ENCODE measurements at places on chromosomes 2 and 18.

GRCh38 chr2:174210862-174211261, 37.5 kb downstream of the OLA1 start:
- no peak for DNase-seq

DNA sequence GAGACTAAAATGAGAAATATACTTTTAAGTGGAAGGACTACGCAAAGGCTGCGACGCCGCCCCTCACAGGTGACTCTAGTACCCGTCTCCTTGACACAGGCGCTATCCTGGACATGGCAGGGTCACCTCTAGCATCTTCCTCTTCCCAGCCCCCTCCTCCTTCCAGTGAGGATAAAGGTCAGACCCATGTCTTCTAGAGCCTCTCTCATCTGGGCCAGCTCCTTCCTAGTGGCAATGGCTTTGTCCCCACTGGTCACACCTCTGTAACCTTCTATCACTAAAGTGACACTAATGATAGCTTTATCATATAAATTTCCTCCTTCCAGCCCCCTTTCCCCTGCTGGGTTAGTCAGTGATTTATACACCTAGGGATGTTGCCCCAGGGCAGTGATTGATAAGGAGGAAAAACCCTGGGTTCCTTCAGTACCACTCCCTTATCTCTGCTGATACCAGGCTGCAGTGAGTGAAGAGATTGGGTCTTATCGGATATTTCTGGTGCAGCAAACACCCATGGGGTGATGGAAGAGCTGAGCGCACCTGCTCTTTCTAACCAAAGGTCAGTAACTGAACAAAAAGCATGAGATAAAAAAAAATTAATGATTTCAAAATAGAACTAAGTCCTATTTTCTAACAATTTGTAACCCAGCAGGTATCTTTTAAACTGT, 62.0 kb upstream of the FZD5 start:
- no peak for DNase-seq

DNA sequence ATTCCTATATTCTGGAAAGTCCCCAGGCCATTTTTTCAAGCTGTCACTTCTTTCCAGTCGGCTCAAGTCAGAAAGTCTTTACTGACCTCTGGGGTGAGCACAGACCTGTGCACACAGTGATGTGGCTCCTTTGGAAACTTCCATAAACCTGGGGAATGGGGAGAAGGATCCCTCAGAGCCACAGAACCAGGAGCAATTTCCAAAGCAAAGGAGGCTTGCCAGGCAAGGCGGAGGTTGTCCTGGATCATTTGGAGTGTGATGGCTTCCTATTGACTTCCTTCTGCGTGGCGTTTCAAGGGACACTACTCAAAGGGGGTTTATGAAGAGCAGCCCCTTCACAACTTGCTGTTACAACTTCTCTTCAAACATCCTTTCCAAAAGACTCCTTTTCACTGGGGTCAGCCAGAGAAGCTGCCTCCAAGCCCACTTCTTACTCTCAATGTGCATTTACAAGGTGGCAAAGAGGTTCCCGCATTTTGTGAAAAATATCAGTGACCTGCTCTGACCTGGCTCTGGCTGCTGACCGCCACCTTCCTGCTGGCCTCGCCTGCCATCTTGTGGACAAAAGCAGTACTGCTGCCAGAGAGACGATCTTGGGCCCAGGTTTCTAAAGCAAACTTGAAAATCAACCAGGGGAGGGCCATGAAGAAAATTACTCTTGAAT, 18.2 kb upstream of the TMEM247 start:
- peak; percentile 57 for DNase-seq

DNA sequence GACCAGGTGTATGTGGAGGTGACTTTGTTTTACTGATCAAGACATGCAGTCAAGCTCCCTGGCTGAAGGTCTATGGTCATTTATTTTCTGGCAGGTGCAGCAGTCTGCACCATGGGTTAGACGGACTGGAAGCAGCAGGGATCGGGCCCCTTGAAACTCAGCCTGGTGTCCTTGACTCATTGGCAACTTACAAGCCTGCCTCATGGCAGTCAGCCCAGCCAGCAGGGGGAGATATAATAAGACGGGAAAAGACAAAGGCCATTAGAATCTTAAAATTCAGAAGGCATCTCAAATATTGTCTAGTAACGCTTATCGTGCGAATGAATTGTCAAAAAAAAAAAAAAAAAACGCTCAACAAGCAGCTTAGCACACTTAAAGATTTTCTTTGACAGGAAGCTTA, 308.2 kb downstream of the EN1 start:
- DNase-seq: no peak

GRCh38 chr2:59594671-59595222, 958.7 kb downstream of the BCL11A start:
- DNase-seq: no peak

DNA sequence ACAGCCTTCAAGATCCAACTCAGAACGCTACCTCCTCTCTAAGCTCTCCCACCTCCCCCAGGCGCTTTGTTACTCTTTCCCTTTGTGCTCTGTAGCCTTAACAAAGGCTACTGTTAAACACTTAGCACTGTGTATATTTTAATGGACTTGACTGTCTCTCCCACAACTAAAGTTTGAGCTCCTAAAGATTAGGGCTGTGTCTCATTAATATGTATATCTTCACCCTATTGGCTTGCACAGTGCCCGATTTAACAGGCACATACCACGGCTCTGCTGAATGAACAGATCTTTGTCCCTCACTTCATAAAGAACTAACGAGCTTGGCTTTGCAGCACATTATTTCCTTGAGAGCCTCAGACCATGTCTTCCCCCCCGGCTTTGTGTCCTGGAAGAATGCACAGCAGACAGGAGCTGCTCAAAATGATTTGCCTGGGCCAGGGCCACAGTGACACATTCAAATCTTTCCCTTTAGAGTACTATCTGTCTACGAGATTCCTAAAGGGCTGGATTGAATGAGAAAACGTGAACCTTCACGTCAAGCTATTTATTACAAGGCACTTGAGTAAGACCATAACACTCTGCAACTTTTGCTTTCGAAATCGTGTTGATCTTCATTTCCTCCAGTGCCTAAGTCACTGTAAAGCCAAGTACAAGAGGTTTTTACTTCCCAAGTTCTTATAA, 22.1 kb downstream of the ABHD3 start:
- DNase-seq: no peak

DNA sequence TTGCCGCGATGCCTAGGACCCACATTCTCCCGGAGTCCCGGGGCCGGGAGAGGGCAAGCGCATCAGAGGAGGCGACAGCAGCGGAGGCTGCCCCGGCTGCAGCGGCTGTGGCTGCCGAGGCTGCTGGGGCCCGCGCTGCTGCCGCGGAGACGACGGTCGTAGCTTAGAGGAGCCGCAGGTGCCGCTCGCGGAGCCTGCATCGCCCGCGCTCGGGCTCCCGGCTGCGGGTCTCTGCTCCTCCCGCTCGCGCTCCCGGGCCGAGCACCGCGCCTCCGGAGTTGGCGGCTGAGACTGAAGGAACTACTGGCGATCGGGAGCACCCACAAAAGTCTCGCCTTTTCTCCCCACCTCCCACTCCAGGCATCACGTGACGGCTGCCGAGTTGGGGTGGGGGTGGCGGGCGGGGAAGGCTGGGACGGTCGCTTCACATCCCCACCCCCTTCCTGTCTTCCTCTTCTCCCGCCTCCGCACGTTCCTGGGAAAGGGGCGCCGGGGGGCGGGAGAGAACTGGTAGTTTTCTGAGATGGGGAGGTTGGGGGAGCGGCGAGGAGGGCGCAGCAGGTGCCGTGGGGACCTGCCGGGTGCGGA, at the start of gene LYPD1:
TSS of gene LYPD1 (minus strand) at position 298 of the 588 bp plus-strand sequence. CDS start at position 25, 273 bp downstream.
- DNase-seq: no peak

- DNase-seq: no peak
Measured at GRCh38 chr18:26312199-26312598, 86.0 kb downstream of the TAF4B start.

GRCh38 chr18:47288741-47289140, 37.3 kb upstream of the SKOR2 start:
- no peak for DNase-seq

GRCh38 chr2:42464631-42465030, 29.2 kb downstream of the KCNG3 start:
- no peak for DNase-seq

DNA sequence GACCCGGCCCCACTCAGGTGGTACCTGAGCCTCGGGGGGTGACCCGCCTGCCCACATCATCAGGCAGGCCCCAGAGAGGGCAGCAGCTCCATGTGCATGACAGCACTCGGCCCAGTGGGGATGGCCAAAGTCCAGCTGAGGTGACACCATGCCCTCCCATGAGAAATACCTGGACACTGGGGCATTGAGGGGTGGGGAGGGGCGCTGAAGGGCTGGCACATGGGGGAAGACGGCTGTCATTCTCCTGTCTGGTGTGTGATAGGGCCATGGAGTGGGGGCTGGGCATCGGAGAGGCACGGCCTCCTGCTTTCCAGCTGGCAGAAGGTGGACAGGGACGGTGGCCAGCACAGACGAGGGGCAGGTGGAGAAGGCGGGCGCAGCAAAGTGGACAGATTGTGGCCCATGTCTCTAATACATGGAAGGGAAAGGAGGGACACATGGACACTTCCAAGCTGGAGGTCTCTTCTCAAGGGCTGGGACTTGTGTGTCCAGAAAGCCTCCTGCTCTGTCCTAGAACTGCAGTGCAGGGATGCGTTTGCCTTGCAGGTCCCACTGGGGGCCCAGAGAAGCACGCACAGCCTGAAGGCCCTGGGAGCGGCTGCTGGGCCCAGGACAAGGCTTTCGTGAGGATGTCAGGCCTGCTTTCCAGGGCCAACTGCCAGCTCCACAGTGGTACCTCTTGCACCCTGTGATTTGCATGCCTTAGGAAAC, 302.2 kb downstream of the NDUFA10 start:
- DNase-seq: no peak

DNA sequence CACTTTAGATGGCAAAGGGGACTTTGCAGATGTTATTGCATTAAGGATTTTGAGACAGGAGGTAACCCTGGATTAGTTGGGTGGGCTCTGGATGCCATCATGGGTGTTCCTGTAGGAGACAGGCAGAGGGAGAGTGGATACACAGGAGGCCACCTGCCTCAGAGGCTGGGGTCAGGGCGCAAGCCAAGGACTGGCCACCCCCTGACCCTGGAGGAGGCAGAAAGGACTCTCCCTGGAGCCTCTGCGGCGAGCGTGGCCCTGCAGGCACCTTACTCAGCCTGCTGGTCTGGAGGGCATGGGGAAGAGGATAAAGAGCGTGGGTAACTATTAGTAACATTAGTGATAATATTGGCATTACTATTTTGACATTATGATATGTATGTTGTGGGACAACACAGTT, 21.6 kb upstream of the OTOS start:
- DNase-seq: no peak

DNA sequence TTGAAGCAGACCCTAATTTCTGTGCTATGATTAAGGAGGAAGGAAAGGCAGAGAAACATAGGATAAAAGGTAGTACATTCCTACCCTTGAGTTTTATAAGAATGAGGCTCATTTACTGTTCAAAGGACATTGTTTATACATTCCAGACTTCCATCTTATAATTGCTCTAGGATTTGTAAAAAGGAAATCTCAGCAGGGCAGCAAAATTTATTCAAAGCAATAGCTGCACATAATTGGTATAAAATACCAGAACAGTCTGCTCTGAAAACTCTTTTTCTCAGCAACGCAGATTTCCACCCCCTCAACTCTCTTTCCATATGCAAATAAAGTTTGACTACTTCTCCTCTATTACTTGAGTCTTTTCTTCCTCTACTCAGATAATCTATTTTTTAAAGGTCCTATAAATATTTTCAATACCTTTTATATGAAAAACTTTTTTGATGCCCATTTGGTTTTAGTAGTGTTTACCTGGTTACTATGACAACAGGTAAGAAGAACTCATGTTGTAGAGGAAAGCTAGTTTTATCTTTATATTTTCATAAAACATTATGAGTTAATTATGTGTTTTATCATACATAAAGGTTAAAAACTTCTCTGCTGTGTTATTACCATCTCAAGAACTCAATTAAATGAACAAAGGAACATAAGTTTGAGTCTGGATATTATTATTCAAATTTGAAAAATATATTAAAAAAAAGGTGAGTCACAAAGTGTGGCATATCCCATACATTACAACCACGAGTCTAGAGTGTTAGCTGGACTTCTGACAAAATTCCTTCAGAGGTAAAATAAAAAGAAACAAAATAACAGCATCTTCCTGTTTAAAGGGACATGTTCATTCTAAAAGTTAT, 19.9 kb downstream of the RBMS1 start:
- DNase-seq: no peak

- no peak for DNase-seq
Measured at GRCh38 chr2:147463881-147464520, 380.8 kb upstream of the ACVR2A start.

- DNase-seq: no peak
Measured at GRCh38 chr18:830315-830901, 18.4 kb upstream of the YES1 start.

GRCh38 chr2:190173392-190173791, 110.9 kb upstream of the MSTN start:
- no peak for DNase-seq

GRCh38 chr2:224004105-224004695, 34.9 kb downstream of the SERPINE2 start:
- no peak for DNase-seq

DNA sequence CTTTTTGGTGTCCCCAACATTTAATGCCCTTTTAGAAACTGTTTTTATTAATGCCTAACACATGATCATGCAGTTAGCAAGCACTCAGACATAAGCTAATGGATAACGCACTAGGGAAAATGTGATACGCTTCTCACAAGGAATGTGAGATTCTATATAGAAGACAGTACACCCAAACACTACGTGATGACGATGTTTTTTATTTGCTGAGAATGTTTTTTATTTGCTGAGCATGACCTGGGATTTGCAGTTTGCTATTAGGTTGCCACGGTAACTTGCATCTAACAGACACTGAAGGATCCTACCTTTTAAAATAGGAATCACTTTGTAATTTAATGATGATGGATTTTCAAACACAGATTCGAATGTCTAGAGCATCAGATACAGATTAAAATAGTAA, 4.9 kb downstream of the SMC6 start:
- no peak for DNase-seq

DNA sequence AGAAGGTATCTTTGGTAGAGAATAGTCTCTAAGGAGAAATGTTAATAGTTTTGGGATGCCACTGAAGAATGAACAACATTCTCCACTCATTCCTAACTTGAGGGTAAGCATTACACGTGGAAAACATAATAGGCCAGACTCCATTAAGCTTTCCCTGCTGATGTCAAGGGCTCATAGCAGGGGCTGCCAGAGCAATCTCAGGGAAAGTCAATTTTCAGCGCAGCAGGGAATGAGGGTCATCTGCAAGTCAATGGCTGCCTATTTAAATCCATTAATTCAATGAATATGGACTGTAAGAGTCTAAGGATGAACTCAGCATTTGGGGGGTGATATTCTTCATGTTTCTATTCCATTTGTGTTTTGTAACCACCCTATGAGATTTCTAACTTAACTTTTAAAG, 144.2 kb upstream of the ARL4C start:
- no peak for DNase-seq

- no peak for DNase-seq
Measured at GRCh38 chr2:32558492-32558891, 69.4 kb upstream of the TTC27 start.

DNA sequence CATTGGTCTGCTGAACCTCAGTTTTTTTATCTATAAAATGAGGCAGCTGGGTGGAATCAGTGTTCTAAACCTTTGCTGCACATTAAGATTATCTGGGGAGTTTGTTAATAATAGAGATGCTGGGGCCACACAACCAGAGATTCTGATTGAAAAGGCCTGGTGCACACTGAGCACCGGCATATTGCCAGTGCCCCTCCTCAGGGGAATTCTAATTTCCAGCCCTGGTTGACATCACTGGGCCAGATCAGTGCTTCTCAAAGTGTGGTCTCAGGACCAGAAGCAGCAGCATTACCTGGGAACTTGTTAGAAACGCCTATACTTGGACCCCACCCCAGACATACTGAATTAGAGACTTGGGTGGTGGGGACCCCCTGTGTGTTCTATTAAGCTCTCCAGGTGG, 112.5 kb downstream of the SETBP1 start:
- no peak for DNase-seq
